Hepatic stellate cell (primary cell): ENCODE measurements at places on chromosomes 4 and X.

GRCh38 chr4:1479454-1479853 is 73.2 kb upstream of the NKX1-1 start:
- DNase-seq: no peak

DNA sequence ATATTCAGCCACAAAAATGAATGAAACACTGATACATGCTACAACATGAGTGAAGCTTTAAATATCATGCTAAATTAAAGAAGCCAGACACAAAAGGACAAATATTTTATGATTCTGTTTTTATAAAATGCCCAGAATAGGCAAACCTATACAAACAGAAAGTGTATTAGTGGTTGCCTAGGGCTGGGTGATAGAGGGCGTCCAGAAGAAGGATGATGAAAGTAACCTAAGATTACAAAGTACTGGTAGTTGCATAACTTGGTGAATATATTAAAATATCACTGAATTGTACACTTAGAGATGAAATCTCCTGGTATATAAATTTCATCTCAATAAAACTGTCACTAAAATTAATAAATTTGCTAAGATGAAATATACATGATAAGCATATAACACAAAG is 67.5 kb downstream of the FBXW7 start:
- DNase-seq: no peak

GRCh38 chrX:3271183-3271833 is 75.1 kb downstream of the MXRA5 start:
- DNase-seq: no peak

GRCh38 chr4:38985410-38986100 is 46.7 kb downstream of the TMEM156 start:
- no peak for DNase-seq

DNA sequence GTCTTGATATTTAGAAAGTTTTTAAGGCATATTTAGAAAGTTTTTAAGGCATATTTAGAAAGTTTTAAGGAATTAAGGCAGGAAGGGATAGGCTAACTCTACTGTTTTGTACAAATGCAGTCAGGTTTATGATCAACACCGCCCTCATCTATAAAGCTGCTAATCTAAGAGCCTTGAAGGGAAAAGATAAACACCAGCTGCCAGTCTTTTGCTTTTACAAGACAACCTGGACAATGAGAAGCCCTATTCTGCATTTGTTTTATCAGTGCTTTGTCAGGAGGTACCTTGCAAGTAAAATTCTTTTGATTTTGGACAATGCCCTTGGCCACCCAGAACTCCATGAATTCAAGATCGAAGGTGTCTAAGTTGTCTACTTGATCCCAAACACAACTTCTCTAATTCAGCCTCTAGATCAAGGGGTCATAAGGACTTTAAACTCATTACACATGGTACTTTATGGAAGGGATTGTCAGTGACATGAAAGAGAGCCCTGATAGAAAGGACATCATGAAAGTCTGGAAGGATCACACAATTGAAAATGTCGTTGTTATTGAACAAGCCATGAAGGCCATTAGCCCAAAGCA is 39.8 kb downstream of the IL15 start:
- DNase-seq: no peak

- DNase-seq: no peak
Observed at GRCh38 chr4:85895755-85896154, 420.8 kb downstream of the ARHGAP24 start.

GRCh38 chr4:97073194-97073593 is 1070.1 kb downstream of the STPG2 start:
- no peak for DNase-seq

DNA sequence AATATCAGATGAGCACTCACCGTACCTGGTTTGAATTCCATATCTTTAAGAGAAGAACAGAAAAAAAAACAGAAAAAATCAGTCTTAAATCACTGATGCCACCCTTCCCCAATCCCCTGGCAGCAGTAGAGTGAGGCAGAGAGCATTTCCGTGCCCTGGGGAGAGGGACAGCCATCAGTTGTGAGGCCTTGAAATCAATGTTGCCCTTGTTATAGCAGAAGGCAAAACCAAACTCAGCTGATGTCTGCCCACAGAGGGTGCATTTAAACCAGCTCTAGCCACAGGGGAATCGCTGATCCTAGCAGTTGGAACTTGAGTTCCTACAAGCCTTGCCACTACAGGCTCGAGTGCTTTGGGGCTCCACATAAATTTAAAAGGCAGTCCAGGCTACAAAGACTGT is 338.5 kb upstream of the FMR1 start:
- DNase-seq: no peak

DNA sequence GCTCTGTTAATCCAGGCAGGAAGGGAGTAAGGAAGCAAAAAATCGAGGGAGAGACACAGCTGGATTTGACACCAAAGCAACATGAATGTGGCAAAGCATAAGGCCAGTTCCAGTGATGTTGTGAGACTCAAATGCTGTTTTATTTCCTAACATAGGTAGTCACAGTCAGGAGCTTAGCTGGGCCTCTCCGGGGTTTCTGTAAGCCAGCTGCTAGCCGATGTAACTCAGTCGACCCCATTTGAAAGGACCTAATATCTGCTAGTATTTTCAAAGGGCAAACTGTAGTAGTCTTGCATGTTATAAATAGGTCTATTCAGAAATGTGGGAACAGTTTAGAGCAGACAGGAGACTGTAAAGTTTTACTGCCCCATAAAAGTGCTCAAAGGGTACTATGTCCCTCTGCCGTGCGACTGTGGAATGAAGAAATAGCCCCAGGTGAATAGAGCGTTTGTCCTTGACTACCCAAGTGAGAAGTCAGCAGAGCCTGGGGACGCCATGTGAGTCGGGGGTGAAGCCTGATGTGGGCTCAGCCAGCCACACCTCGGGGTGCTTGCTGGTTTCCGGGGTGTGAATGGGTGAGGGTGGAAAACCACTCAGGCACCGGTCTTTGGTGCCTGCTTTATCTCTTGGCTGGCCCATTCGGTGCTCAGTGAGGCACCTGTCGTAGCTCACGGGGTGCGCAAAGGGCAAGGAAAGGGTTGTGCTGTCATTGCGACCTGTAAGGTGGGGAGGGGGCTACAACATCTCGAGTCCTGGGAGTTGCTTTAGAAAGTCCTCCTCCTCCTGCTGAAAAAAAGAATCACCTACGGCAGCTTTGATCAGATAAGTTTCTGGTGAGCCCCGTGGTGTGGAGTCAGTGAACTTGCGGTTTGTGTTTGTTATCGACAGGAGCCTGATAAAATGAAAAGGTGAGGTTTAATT is 745 bp downstream of the TRIM2 start:
- DNase-seq: no peak

- DNase-seq: no peak
Observed at GRCh38 chrX:15797707-15798106, 7.4 kb downstream of the ZRSR2 start.

- no peak for DNase-seq
Observed at GRCh38 chr4:140871368-140871767, 115.2 kb upstream of the TBC1D9 start.

DNA sequence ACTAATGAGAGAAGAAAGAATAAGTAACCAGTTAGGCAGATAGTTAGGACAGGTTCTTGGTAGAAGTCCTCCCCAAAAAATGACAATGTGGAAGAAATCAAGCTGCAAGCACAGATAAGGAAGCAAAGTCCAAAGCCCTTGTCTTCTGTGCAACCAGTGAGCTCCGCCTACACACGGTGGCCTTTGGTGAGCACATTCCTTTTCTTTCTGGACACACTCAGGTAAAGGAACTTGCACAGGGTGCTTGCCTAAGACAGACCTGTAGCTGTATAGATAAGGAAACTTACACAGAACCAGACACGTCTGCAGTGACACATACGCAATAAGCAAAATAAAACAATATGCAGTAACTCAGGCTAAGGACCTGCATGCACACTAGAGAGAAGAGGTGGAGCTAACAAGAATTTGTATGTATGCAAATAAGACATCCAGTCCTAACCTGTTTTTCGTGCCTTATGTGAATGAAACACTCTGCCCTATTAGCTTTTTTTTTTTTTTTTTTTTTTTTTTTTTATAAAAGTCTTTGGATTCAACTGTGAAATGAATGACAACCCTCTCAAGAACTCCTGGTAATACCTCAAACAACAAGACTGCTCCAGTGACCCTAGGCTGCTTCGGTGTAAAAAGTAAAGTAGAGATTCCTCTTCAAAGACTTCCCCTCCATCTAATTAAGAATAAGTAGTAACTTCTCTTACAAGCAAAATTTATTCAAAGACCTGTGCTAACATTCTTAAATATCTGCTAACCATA is 48.8 kb downstream of the UGT2B10 start:
- no peak for DNase-seq

DNA sequence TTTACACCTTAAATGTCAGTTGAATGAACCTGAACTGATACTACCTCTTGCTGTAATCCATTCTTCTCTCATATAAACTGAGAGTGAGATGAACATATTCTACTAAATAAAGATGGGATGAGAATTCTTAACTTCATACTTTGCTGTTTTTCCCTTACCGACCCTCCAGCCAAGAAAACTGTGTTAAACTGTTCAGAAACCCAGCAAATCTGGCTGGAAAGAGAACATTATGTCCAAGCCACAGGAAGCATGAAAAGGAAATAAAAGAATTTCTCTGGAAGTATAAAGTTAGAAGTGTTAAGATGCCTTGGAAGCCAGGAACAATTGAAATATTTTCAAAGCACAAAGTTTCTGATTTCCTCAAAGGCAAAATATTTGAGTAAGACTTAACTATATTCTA is 22.9 kb downstream of the NPY1R start:
- DNase-seq: no peak

DNA sequence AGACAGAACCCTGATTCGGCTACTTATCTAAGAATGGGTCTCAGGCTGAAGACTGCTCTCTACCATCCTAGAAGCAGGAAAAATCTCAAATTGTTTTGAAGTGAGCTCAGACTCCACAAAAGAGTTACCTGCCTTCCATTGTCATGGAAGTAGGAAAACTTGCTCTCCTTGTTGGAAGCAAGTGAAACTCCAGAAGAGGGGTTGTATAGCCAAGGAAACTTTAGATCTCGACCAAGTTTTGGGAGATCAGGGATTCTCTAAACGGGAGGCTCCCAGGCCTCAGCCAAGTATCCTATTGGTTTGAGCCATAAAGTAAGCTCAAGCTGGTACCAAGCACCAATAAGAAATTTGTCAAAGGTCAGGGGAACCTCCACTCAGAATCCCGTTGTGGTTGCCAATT is 9.2 kb upstream of the FHDC1 start:
- DNase-seq: no peak

DNA sequence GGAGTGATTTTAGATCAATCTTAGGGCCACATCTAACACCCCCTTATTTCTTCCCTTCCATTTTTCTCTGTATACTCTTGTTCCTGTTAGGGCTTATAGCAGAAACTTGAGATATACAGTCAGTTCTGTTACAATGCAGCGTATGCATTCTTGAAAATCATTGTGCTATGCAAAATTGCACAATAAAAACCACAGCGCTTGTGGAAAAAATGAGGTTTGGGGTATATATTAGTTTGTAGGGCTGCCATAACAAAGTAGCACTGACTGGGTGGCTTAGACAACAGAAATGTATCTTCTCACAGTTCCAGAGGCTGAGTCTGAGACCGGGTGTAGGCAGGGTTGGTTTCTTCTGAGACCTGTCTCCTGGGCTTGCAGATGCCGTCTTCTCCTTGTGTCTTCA is 59.0 kb downstream of the WWC2 start:
- no peak for DNase-seq

GRCh38 chr4:37415845-37416369 is 171.4 kb downstream of the NWD2 start:
- no peak for DNase-seq

DNA sequence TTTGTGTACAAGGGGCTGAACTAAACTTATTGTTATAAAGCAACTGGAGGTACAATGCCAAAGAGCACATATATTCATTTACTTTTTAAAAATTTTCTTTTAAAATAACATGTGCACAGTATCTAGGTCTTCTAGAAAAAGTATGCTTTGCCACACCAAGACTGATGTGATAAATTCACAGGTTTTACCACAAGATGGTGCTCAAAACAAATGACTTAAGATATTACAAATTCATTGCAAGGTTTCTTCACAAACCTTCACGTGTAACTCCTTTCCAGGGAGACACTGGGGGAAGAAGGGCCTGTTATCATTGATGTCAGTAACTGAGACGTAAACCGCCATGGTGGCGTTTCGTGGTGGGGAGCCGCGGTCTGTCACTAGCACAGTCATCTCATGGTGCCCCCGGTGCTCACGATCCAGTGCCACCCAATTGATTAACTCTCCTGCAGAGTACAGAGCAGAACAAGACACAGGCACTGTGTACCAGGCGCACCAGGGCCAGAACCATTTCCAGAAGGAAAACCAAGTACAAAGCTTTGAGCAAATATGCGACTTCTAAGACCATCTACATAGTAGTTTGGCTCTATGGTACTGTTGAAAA is 162.2 kb downstream of the DCHS2 start:
- no peak for DNase-seq

GRCh38 chr4:77586951-77587383 is 18.7 kb upstream of the CXCL13 start:
- no peak for DNase-seq

DNA sequence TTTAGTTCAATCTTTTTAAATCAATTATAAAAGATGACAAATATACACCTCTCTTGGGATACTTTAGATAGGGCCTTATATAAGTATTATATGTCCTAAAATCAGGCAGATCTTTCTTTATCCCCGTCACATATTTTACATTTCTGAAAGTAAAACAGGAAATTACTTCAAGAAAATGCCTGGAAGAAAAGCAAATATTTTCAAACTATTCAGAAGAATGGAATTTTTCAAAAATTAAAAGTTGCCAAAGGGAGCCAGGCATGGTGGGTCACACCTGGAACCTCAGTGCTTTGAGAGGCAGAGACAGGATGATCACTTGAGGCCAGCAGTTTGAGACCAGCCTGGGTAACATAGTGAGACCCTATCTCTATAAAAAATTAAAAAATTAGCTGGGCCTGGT is 34.4 kb downstream of the MGARP start:
- DNase-seq: no peak

DNA sequence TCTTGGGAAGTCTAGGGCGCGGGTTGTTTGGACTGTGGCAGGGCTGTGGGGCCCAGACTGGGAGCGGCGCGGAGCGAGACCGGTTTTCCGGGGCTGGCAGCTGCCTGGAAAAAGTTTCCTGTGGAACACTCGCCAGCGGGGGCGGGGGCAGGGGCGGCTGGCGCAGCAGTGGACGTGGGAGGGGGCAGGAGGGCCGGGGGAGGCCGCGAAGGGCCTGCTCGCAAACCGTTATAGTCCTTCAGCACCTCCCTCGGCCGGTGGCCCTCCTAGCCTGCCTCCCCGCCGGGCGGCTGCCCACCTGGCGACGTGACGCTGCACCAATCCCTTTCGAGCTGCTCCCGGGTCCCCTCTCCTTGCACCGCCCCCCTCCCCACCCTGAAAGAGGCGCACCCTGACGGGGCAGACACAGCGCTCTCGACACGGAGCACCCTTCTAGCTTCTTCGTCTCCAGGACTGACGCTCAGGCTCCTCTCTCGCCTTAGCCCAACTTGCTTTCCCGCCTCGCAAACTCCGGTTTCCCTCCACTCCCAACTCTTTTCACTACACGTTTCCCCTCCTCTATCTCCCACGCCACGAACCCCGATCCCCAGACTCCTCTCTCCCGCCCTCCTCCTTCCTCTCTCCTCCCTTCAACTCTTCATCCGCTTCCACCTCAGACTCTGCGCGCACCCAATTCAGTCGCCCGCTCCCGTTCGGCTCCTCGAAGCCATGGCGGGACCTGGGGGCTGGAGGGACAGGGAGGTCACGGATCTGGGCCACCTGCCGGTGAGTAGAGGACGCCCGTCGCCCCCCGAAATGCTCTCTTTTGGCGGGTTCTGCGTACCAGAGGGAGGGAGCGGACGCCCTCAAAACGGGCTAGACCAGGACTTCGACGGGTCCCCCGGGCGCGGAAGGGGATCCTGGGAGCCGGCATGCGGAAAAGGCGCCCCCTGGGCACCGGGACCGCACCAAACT is at the start of gene NRK:
TSS of gene NRK (plus strand) at position 402 of the 954 bp plus-strand sequence. CDS start at position 709, 307 bp downstream.
- DNase-seq: peak; percentile 16

GRCh38 chrX:34467437-34467836 is 189.6 kb downstream of the TMEM47 start:
- DNase-seq: no peak
